ENCODE measurements at places on chromosomes 6 and 20. TPM values are rescaled to one million over a fixed set of nuclear protein-coding genes. Genes with fewer than 3 reads are reported as not detected.

LRRC73 gene
- total RNA-seq = 0.67 TPM

TRIM40 gene
- not detected for total RNA-seq

SIRPB2 gene
- total RNA-seq = 3.0 TPM

TPBG gene
- 39.2 TPM for total RNA-seq

CLVS2 gene
- not detected for total RNA-seq

BLCAP gene
- total RNA-seq = 63.5 TPM

ACTL10 gene
- 2.1 TPM for total RNA-seq

DNA sequence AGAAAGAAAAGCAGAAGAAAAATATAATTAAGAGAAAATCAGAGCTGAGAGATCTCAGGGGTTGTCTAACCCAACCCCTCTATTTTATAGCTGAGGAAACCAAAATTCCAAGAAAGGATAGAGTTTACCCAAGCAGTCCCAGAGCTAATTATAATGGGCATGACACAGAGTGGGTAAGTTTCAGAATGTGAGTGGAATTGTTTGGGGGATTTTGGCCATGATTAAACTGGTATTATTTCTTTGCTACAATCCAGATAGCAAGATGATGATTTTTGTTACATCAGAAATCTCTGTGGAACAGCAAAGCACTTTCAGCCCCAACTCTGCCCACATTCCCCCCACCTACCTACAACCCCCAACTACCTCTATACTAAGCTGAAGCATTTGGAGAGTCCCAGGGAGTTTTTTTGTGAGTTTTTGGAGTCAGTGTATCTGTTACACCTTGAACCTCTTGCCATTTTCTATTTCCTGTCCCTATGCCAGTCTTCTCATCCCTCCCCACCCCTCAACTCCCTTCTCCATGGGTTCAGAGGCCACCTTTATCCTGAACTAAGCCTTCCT is 24.7 kb downstream of the POFUT1 start:
- DNase-seq = no peak

- no peak for DNase-seq
Measured at GRCh38 chr6:37306624-37307222, 47.1 kb upstream of the RNF8 start.

- DNase-seq = no peak
Measured at GRCh38 chr6:75484535-75484934, 9.1 kb downstream of the FILIP1 start.

GRCh38 chr6:21022343-21023107 is 488.3 kb downstream of the CDKAL1 start:
- DNase-seq = peak; percentile 65

GRCh38 chr6:138546733-138547185 is 47.5 kb upstream of the NHSL1 start:
- DNase-seq = no peak

GRCh38 chr6:161644521-161644920 is 370.7 kb upstream of the AGPAT4 start:
- no peak for DNase-seq

GRCh38 chr6:11161031-11161956 is 49.8 kb upstream of the ERVFRD-1 start:
- no peak for DNase-seq

DNA sequence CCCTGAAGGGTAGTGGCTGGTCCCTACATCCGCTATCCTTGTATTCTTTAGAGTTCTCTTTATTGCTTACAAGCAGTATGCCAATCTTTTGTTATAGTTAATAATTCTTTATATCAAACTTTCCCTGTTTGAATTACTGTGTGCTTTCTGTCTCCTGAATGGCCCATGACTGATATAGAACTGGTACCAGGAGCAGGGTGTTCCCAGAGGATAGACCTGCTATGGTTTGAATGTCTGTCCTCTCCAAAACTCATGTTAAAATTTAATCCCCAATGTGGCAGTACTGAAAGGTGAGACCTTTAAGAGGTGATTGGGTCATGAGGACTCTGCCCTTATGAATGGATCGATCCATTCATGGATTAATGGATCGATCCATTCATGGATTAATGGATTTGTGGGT is 26.0 kb downstream of the CD164 start:
- no peak for DNase-seq

DNA sequence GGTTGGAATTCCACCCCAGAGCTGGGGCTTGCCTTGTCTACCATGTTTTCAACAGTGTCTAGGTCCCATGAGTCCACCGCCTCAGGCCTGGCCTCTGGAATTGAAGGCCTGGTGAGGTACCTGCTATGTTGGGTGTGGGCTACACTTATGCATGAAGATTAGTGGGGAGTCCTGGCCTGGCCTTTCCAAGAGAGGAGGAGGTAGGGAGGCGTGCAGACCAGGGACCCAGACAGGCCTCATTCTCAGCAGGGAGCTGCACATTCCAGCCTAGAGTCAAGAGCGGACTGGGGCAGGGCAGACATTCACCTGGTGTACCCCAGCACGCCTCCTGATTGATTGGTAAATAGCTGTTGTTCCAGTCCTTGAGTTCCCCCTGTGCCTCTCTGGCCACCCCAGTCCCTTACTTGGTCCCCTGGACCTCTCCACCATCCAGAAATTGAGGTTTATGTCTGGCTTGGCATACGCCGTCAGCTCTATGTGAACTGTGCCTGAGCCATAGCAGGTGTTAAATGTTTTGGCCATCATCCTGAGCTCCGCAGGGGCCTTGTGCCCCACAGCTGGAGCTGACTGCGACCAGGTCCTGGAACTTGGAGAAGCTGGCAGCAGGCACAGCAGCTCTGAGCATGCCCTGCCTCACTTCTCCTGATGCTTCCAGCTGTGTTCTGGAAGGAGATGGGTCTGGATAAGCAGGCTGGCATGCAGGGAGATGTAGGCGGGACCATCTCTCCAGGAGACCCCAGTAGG is 8.2 kb upstream of the VEGFA start:
- no peak for DNase-seq

- DNase-seq = no peak
Measured at GRCh38 chr20:15848126-15848525, 725.1 kb downstream of the KIF16B start.

DNA sequence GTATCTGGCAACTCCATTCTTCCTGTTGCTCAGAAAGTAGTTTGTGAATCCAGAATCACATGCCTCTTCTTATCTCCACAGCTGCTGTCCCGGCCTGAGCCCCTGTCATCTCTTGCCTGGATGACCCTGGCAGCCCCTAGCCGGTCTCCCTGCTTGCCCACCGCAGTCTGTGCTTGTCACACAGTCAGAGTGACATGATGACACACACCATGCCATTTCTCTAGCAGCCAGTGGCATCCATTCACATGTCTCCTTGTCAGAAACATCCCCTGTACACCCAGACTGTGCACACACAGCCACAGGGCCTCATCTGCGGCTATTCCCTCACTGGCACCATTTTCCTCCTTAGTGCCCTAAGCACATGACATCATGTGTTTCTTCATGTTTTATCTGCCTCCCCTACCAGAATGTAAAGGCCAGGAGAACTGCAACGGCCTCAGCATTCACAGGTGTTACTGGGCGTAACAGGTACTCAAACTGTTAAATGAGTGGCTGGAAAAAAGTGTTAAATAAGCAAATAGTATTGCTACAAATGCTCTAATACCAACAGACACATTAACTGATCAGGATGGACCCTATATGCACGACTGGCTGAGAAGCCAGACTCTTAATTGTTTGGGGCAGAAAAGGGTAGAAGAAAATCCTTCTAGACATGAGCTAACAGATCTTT is 9.6 kb downstream of the ABHD12 start:
- no peak for DNase-seq

DNA sequence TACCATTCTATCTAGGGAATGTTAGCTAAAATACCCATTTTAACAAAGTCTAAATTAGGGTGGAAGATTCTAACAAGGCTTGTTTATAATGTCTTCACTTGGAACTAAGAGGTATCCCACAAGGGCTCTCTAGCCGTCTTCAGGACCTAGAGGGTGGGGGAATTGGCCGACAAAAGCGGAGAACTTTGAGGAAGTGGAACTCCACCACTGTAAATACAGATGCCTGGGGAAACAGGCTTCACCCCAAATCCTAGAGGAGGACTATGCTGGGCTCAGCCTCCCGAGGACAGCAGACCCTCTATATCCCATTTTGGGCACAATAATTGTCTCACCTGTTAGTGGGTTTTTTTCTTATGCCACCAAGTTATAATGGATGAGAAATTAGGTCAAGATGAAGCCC is 58.0 kb upstream of the TFB1M start:
- no peak for DNase-seq

GRCh38 chr6:18985996-18986395 is 598.8 kb downstream of the RNF144B start:
- no peak for DNase-seq

DNA sequence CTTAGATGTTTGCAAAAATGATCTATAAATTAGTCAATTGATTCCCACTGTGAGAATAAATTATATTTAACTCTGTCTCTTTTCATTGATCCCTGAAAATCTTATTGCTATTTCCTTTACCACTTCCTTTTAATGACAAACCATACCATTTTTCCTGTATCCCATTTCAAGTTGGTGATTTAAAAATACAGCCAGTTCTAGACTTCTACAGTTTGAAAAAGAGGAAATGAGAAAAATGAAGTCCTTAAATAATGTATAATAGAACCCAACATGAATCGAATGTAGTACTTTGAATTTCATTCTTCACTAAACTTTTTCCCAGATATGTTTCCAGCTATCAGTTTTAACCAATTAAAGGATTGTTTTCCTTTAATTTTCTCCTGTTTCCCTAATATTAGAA is 29.5 kb upstream of the SDHAF4 start:
- DNase-seq = no peak

GRCh38 chr6:142781129-142781528 is 163.8 kb downstream of the HIVEP2 start:
- no peak for DNase-seq

DNA sequence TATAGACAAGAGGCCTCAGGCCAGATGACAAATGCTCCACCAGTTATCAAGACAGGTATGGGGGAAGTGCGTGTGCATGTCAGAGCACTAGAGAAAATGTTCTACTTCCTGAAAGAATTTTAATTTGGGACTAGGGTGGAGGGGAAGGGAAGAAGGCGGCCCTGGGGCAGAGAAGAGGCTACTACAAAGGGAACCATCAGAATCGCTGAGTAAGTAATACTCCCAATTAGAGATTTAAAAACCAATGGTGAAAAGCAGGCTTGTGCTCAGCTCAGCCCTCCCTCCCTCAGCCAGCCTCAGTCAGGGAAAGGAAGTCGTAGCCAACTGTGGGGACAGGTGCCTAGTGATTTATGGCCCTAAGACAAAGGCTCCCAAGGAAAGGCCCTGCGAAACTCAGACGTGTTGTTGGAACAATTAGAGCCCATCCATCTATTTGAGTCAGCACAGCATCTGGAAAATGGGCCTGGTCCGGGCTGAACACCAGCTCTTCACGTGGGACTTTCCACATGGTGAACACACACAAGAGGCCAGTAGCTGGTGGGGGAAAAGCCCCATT is 15.0 kb upstream of the MAFB start:
- DNase-seq = no peak

Measured in thyroid gland (tissue), 4 donors.